ENCODE measurements at places on chromosomes 6 and 20.
A peak's percentile ranks its signal among the peaks of the same experiment; 100 is the strongest.

- no peak for DNase-seq
Observed at GRCh38 chr20:19922716-19923115, 94.4 kb upstream of the NAA20 start.

- no peak for DNase-seq
Observed at GRCh38 chr6:151412909-151413308, 21.6 kb upstream of the ZBTB2 start.

DNA sequence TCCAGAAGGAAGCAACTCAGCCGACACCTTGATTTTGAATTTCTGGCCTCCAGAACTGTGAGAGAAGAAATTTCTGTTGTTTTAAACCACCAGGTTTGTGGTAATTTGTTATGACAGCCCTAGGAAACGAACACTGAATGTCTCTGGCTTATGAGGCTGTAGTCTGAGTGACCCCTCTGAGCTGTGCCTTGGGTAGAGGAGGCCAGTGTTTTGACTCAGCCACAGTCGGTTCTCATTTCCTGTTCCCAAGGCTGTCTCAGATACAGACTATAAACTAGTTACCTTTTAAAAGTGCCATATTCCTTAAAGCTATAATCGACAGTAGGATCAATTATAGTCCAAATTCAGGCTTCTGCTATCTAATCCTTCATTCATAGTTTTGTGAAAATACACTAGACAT lies 391.2 kb upstream of the MAP3K7 start:
- no peak for DNase-seq

DNA sequence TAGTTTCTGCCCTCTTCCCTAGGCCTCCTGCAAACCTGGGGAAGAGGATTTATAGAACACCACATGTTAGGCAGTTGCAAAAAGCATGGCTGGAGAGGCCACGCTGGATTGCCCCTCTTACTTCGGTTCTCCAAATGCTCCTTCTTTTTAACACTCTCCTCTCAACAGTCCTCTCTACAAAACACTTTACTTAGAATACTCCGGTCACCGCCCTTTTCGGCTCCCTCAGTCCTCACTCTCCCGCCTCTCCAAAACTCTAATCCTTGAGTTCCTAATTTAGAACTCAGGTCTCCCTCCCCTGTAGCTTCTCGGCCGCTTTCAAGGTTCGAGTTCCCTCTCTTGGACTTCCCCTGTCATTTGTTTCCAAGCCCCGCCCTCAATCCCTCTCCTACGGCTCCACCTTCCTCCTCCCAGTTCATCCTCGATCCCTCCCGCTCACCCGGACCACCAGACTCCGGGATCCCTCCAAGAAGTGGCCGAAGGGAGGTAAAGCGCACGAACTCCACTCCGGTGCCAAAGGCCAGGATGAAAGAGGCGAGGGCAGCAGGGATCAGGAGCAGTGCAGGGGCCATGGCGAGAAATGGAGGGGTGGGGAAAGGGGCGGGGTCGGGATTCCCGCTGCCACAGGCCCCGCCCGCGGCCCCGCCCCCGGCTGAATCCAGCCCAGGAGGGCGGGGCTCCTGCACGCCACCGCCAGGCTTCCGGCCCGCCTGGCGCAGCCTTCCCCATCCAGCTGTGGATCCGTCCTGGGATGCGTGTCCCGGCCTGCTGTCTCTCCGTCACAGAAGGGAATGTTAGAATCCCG lies at the start of gene NRM:
TSS of gene NRM (minus strand) at position 582 of the 805 bp plus-strand sequence. CDS start at position 572, 10 bp downstream.
- DNase-seq, result peak; percentile 55

- no peak for DNase-seq
Observed at GRCh38 chr20:63739130-63740069, at the start of gene SLC2A4RG. Gene SLC2A4RG (plus strand): TSS chr20:63739776. CDS start chr20:63739913, 137 bp downstream.

DNA sequence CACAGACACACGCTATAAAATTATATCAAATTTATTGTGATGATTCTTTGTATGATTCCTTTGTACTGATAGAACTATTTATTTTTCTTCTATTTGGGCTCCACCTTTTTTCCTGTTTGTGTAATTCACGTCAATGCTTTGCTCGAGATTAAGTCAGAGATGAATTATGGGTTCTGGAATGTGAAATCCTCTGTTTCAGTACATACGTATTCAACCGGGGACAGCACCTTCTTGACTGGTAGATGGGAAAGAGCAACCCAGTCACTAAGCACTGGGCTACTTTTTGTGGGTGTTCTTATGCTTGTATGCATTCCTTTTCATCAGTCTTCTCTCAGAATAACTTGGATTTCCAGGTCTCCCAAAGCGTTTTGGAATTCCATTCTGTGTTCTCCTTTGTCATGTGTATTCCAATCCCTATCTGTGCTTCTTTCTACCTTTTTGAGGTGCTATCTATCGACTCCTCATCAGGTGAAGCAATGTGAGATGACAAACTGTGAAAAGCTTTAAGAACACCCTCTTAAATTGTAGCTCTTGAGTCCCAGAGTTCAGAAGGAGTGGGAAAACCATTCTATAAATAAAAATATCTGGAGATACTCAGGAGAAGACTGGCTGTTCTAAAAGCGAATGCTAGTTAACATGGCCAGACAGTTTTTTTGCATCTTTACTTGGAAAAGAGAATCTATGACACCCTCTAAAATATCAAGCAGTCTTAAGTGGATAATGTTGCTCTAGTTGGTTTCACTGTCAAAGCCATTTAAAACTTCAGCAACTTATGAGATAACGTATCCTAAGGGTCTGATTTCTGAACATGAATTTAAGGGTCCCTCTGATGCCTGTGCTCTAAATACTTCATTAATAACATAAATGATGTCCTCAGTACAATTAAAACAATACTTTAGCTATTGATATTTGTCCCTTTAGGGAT lies 197.7 kb upstream of the PREP start:
- DNase-seq, result no peak

GRCh38 chr20:58997141-58997770 lies 9.8 kb downstream of the CTSZ start:
- DNase-seq, result no peak
